PC-3 (cell line): ENCODE measurements at places on chromosomes 2 and 18.

GRCh38 chr18:78681934-78682333 lies 297.7 kb upstream of the SALL3 start:
- no peak for DNase-seq

GRCh38 chr2:186913870-186914269 lies 64.9 kb upstream of the ZSWIM2 start:
- no peak for DNase-seq

GRCh38 chr2:187050409-187050998 lies 201.5 kb upstream of the ZSWIM2 start:
- DNase-seq, result peak; percentile 6

DNA sequence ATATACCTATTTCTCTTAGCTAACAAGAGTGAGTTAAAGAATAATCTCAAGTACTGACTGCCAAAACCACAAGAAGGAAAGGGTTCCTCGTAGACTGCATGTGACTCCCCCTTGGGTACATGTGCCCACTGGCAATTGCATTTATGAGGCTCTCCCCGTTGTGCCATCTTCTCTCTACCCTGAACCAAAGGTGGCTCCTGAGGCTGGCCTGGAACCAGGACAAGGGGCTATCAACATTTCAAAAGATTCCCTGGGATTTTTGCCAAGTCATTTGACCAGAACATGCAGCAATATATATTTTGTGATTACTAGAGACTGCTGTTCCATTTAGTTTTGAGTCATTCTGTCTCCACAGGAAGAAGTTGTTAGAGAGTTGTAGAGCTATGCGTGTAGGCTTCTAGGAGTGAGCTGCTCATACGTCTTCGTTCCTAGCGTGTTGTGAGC lies 45.8 kb downstream of the LAMA3 start:
- no peak for DNase-seq

DNA sequence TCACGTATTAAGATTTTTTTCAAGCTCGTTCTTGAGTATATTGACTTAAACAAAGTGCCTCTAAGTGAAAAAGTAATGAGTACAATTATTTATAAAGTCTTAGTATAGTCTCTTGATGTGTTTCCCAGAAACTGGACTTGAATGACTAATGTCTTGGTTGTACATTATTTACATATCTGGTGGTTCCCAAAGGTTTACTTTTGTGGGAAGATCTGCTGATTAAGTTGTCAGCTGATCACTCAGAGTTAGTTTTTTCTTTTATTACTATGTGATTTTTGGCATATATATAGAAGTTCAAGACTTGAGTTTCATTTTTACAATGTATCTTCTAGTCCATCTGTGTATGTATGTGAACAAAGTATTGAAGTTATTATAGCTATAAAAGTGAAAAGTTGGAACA lies 29.5 kb downstream of the RNF144A start:
- peak; percentile 91 for DNase-seq

DNA sequence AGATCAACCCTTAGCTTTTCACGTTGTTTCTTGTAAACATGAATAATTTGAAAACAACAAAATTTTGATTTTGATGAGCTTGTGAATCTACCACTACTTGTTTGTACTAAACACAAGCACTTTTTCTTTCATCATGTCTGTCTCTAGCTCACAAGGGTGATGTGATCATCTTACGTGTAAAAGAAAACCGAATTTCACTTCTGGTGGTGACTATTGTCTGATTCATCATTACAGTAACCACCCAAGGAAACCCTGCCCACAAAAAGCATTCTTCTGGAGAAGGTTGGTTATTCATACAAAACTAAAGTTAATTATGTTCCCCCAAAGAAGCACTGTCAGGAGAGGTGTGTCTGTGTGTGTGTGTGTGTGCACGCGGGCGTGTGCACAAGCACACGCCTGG lies 285.4 kb downstream of the ZNF516 start:
- peak; percentile 50 for DNase-seq

GRCh38 chr2:42835577-42836371 lies 43.4 kb upstream of the HAAO start:
- peak; percentile 94 for DNase-seq

DNA sequence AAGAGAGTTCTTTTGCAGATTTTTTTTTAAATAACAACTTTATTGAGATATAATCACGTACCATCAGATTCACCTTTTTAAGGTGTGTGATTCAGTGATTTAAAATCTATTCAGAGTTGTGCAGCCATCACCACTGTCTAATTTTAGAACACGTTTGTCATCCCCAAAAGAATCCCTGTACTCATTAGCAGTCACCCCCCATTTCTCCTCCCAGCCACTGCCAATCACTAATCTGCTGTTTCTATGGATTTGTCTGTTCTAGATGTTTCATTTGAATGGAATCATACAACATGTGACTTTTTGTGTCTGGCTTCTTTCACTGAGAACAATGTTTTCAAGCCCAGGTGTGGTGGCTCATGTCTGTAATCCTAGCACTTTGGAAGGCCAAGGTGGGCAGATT lies 55.4 kb upstream of the RAPH1 start:
- DNase-seq, result no peak

DNA sequence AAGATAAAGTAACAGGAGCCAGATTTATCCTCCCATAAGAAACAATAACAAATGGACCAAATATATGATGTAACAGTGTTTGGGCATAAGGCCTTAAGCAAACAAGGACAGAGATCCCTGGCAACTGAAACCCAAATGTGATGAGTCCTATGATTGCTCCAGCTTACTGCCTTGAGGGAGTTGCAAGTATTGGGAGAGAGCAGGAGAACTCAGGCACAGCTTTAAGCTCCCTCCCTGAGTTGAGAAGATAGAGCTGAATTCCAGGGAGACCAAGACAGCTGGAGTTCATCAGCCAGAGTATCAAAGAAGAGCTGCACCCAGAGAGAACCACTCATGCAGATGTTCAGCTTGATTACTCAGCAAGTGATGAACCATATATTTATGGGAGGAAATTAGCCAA lies 814.5 kb upstream of the RAB6C start:
- no peak for DNase-seq

DNA sequence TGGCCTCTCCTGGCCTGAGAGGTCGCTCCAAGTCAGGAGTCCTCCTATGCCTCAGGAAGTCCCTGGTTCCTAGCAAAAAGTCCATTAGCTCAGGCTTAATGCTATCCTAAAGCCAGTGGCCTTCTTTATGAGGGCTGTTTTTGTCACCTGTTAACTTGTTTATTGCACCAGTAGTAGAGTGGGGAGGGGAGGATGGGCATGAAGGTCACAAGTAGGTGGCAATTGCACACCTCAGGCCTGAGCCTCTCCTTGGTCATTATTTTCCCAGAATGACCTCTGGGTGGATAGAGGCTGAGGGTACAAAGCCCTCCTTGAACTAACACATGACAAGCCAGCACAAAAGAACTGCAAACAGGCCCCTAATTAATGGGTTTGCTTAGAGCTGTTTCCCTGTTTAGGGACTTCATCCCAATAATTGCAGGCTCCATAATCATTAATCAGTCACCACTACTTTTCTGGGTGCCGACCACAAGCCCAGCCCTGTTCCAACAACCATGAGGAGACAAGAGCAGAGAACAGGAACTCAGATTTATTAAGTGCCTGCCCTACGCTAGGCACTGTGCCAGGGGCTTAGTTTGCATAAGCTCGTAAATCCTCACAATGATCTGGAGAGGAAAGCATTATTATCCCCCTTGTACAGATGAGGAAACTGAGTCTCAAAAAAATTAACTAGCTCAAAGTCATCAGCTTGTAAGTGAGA lies 123.0 kb upstream of the PKDCC start:
- no peak for DNase-seq

DNA sequence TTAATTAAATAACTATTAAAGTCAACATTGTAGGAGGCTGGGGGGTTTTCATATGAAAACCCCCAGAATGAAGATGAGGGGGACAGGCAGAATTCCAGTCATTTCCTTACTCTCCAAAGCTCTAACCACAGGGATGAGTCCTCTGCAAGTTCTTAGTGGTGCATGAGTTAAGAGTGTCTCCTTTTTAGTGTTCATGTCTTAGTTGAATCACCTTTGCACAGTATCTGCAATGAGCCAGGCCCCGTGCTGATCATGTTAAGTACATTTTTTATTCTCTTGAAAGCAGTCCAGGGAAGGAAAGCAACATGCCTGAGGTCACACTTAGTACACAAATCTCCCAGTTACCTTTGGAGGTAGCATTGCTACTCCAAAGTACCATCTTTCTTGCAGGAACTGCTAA lies 25.7 kb upstream of the MSGN1 start:
- no peak for DNase-seq

GRCh38 chr2:2890246-2890645 lies 487.4 kb downstream of the EIPR1 start:
- no peak for DNase-seq

GRCh38 chr2:144111437-144111836 lies 408.5 kb downstream of the ZEB2 start:
- peak; percentile 56 for DNase-seq

GRCh38 chr2:50727636-50728339 lies 304.1 kb downstream of the NRXN1 start:
- DNase-seq, result no peak

DNA sequence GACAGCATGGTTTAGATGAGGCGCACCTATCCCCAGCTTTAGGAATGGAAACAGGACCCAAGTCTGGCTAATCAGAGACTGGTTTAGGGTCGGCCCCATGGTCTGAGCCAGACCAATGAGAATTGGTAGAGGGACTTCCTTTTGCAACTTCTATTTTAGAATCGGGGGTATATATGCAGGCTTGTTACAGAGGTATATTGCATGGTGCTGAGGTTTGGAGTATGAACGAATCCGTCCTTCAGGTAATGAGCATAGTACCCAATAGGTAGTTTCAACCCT lies 1.5 kb upstream of the BOLA3 start:
- no peak for DNase-seq

GRCh38 chr2:120429586-120430500 lies 83.9 kb downstream of the INHBB start:
- DNase-seq, result no peak
